Mucosa of gallbladder (tissue), 1 donor: ENCODE measurements at places on chromosomes 6 and 20. TPM values are rescaled to one million over a fixed set of nuclear protein-coding genes. Genes with fewer than 3 reads are reported as not detected.

- DNase-seq = no peak
These were observed 128.6 kb upstream of the CNR1 start for GRCh38 chr6:88294702-88295101.

DNA sequence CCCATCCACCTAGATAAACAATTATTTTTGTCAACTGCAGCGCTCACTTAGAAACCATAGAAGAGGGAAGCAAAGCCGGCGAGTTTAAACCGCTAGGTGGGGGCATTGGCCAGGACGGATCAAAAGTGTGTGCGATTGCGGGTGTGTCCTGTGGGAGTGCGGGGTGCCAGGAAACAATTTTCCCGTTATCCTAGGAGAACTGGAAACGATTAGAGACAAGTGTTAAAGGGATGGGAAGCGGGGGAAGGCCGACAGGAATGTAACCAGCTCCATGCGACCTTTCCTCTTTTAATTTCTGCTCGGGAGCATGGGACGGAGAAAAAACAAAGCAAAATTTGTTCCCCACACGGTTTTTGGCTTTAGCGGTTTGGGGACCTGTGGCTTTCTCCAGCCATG lies 2.8 kb upstream of the HTR1B start:
- no peak for DNase-seq

The LINC00237 gene
- total RNA-seq = not detected

The GJA10 gene
- total RNA-seq = not detected

The TMEM170B gene
- 4.5 TPM for total RNA-seq

The FAM110A gene
- 16.1 TPM for total RNA-seq

The OR2B6 gene
- not detected for total RNA-seq

- DNase-seq = no peak
These were observed 45.8 kb downstream of the CPNE5 start for GRCh38 chr6:36793296-36793912.

The PCMTD2 gene
- 69.3 TPM for total RNA-seq

The KIF6 gene
- 2.6 TPM for total RNA-seq

DNA sequence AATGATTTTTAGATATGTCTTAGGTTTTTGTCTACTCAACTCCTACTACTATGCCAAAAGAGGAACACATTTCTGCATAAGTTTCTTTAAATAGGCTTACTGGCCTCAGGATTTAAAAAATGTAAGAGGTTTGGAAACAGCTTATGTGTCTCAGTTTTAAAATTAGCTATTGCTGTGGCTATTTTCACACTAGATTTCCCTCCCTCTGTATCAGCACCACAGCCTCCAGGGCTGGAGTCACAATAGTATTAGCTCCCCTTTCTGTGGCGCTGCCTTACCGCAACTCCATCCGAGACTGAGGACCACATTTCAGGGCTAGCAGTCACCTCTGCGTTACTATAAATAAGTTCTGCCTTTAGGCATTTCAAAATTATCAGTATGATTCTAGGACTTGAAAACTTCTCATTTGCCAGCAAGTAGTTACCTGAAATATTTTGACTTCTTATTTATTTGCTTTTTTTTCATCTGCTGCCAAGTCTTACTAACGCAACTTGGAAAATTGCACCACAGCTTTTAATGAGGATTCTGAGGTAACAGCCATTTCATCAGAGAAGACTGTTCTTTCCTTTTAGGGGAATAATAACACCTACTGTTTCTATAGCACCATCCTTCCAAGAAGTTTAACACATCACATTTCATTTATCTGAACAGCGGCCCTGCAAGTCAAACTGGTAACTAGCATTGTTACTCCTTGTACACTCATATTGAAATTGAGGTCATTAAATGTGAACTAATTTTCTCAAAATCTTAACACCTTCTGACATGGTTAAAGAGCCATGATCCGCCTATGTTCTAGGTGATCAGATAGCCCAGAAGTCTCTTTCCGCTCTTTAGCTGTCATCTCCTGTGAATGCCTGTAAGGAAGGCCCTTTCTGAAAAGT lies 105.9 kb downstream of the GJA10 start:
- no peak for DNase-seq

- no peak for DNase-seq
These were observed 366.5 kb downstream of the ESR1 start for GRCh38 chr6:152173957-152174356.

- no peak for DNase-seq
These were observed 40.9 kb downstream of the NCOA7 start for GRCh38 chr6:125831659-125832058.

The HLA-DOA gene
- total RNA-seq = 8.4 TPM

The LAMA5 gene
- total RNA-seq = 298 TPM

GRCh38 chr6:106417572-106418147 lies 57.1 kb downstream of the CRYBG1 start:
- DNase-seq = no peak

The ANGPT4 gene
- 0.20 TPM for total RNA-seq

DNA sequence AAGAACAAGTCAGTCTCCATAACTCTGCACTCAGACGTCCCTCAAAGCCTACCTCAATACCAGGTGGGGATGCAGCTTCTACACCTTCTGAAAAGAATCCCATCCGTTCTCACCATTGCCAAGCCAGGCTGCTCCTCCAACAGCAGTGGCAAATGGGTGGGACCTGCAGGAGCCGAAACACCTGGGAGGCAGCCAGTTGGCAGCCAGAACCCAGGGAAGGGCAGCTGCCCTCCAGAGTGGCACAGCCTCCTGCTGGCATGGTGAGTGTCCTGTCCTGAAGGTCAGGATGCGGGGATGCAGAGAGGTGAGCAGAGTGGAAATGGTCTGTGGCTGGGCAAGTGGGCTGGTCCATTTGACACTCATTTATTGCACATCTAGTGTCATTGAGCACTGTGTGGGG lies 210.6 kb upstream of the CDH4 start:
- DNase-seq = no peak

DNA sequence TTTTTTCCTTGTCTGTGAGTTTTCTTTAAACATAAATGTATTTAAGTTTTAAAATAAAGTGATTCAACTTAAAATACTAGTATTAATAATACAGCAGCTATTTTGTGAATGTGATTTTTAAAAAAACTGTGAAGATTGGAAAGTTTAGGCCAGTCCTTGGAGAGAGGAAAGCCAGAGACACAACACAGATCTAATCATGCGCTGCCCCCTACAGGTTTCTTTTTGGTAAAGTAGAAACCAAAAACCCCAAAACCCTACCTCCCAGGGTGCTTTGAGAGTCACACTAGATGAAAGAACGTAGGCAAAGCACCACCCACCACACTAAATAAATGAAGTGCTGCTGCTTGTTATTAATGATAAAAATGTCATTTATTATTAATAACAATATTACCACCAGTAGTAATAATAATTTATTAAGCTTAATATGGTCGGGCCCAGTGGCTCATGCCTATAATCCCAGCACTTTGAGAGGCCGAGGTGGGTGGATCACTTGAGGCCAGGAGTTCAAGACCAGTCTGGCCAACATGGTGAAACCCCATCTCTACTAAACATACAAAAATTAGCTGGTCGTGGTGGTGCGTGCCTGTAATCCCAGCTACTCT lies 33.7 kb downstream of the SLC9A8 start:
- peak; percentile 47 for DNase-seq
